Activated CD4-positive, alpha-beta T cell treated with anti-CD3 and anti-CD28 coated beads for 4 hours (primary cell): ENCODE measurements at places on chromosomes 16 and 17.

GRCh38 chr16:75287708-75288107 lies 36.3 kb upstream of the BCAR1 start:
- no peak for DNase-seq

GRCh38 chr17:76255801-76256429 lies 9.2 kb upstream of the UBALD2 start:
- no peak for DNase-seq

DNA sequence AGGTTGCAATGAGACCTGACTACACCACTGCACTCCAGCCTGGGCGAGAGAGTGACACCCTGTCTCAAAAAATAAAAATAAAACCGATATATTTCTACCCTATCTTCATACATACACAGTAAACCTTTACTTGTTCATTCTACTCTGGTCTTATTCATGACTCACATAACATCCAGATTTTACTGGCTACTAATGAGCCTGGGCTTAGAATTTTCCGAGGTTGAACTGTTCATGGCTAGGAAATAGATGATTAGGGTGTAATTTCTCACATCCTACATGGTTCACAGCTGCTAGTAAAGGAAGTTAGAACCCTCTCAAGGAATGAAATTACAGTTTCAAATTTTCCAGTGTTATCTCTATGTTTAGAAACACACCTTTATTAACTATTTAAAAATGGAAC lies 14.7 kb downstream of the GSPT1 start:
- no peak for DNase-seq

GRCh38 chr17:38702166-38702915 lies 2.7 kb upstream of the MLLT6 start:
- peak; percentile 85 for DNase-seq

GRCh38 chr16:86388976-86389375 lies 121.4 kb upstream of the FOXF1 start:
- no peak for DNase-seq

DNA sequence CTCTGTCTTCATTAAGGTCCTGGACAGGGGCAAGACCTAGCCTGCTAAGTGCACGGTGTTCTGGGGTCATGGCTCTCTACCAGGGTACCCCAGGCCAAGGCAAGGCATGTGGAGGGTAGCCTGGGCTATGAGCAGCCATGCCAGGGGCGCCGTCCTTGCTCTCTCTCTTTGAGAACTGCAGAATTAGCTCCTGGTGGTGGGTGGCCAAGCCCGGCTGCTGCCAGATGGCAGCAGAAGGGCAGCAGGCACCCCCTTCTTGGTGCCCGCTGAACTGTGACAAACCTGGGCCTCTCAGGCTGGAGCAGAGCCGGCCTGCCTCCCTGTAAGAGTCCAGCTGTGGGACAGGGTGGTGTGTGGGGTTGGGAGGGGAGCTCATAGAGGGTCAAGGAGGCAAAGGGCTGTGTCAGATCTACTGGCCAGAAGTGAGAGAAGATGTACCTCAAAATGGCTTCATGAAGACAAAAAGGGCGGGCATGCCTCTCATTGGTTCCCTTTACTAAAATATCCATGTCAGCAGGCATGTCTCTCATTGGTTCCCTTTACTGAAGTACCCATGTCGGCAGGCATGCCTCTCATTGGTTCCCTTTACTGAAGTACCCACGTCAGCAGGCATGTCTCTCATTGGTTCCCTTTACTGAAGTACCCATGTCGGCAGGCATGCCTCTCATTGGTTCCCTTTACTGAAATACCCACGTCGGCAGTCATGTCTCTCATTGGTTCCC lies 81.7 kb upstream of the SDK2 start:
- DNase-seq, result no peak

DNA sequence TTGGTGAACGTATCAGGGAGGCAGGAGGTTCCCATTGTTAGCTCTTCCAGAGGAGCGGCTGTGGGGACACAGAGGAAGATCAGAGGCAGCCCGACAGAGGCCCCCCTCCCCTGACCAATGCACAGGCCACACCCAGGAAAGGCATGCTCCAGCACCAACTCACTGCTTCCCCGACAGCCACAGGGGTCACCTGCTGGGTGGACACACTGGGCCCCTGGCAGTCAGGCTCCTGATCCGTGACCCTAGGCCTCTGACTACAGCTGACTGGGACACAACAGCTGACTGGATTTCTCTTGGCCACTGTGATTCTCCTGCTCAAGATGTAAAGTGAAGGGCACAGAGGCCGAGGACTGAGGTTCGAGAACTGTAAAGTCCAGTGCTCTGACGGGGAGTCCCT lies 63.5 kb downstream of the IL21R start:
- no peak for DNase-seq

DNA sequence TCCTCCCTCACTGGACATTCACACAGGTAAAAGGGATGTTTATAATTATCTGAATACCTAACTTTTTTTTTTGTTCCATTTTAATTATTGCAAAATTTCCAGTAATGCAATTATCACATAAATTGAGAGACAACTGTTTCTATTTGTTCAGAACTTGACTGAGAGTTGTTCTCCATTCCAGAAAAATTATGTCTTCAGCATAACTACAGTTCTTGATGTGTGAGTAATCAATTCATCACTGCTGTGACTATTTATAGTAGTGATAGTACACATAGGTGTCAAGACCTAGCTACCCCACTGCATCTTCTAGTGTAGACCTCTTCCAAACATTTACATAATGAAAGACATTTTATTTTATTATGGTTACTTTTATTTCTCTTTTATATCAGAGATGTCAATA lies 5.8 kb upstream of the TNRC6A start:
- no peak for DNase-seq

GRCh38 chr16:6247775-6248174 lies 1084.9 kb upstream of the RBFOX1 start:
- no peak for DNase-seq

GRCh38 chr17:2909846-2910234 lies 113.6 kb downstream of the RAP1GAP2 start:
- no peak for DNase-seq

DNA sequence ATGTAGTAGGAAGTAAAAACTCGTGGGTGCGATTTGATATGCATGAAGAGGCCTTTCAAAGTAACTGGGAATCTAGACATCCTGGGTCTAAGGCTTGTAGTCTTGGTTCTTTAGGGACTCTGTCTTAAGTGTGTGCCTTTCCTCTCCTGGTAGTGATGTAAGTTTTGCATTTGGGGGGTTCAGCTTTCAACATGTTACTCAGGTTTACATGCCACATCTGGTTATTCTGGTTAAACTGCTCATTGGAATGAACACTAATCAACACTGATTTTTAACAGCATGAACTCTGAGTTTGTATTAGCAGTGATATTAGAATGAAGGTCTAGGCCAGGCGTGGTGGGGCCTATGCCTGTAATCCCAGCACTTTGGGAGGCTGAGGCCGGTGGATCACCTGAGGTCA lies 15.1 kb downstream of the PGS1 start:
- DNase-seq, result no peak

DNA sequence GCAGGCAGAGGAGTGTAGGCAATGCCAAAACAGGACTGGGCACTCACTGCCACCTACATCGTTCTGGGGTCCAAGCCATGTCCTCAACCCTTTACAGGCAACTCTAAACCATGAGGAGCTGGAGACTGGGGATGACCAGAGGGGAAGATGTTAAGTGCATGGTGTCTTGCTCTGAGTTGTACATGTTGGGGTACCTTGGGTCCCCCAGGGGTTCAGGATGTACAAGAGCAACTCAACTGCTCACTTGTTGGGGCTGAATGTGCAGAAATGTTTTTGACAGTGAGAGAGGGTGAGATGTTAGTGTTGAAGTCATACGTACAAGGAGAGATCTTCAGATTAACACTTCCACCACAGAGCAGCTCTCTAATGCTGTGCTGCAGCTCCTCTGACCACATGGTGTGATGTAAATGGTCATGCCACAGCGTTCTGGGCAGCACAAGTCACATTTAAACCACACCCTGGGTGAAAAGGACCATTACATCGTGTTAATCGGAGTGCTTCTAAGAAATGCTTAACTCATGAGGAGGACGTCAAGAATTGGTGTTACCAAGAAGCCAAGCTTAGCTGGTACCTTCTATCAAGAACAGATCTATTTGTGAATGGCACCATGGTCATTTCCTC lies 2.4 kb downstream of the CCL18 start:
- DNase-seq, result no peak

DNA sequence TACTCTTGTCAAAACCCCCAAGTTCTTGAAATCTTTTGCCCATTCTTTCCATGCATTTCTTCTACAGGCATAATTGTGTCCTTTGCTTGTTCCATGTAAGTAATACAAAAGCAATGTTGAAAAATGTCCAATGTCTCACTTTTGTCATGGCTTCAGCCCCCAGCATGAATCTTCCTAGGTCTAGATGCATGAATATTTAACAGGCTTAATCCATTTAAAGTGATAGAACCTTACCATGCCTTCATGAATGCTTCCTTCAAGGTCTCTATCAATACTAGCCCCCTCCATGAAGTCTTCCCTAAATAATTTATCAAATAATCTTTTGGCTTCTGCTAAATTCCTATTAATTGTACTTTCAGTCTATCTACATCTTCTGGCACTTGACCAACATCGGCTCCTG lies 46.1 kb upstream of the ANKFY1 start:
- DNase-seq, result no peak

- DNase-seq, result peak; percentile 34
Measured at GRCh38 chr17:48113201-48113676, 5.7 kb downstream of the SNX11 start.

DNA sequence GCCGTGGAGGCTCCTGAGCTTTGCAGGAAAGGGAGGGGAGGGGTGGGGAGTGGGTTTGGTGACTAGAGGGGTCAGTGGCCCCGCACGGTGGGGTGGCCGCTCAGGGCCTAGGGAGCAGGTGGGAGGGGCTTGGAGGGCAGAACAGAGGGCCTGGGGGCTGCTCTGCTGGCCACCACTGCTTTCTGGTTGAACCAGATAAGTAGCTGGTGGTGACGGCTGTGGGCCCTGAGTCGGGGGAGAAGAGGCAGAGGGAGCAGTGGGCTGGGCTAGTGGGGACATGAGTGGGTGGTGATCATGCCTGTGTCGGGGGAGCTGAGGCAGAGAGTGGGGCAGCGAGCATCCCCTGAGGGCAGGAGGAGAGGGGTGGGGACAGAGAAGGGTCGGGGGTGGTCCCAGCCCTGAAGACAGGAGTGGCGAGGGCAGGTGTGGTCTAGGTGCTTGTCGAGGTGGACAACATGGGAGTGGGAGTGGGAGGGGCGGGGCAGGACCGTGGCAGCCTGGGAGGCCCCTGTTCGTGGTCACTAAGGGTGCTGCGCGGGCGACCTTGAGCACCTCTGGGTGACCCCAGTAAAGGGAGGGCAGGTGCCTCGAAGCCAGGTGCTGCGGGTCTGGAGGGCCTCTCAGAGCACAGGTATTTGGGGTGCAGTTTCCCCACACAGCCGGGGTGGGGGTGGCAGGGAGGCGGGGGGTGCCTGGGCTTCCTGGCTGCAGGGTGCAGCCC lies 6.3 kb upstream of the CD7 start:
- DNase-seq, result no peak

DNA sequence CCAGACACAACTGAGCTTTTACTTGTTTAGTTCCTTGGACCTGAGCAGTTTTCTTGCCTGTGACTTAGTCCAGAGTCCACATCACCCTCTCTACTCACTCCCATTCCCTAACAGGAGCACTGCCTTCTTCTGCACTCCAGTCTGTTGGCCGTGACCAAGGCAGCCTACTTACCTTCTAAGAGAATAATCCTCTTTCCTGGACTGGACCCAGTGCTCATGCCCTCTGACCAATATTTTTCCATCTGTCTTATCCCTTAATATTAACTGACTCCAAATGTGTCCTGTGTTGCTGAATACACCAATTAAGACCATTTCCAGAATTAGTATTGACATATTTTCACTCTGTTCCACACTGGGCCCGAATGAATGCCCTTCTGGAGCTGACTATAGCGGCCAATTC lies 681.0 kb upstream of the KIF2B start:
- no peak for DNase-seq

GRCh38 chr17:32504166-32504990 lies 17.6 kb downstream of the CDK5R1 start:
- no peak for DNase-seq

- DNase-seq, result no peak
Measured at GRCh38 chr16:27582883-27583282, 32.9 kb downstream of the KATNIP start.

GRCh38 chr17:20967776-20968175 lies 75.0 kb downstream of the USP22 start:
- no peak for DNase-seq

GRCh38 chr16:46822270-46822669 lies 8.7 kb downstream of the C16orf87 start:
- no peak for DNase-seq

GRCh38 chr17:31378638-31379037 lies 12.8 kb upstream of the RAB11FIP4 start:
- DNase-seq, result no peak

- DNase-seq, result no peak
Measured at GRCh38 chr16:3754081-3754703, 36.9 kb upstream of the TRAP1 start.

GRCh38 chr17:16466407-16466806 lies 25.6 kb downstream of the LRRC75A start:
- DNase-seq, result no peak

DNA sequence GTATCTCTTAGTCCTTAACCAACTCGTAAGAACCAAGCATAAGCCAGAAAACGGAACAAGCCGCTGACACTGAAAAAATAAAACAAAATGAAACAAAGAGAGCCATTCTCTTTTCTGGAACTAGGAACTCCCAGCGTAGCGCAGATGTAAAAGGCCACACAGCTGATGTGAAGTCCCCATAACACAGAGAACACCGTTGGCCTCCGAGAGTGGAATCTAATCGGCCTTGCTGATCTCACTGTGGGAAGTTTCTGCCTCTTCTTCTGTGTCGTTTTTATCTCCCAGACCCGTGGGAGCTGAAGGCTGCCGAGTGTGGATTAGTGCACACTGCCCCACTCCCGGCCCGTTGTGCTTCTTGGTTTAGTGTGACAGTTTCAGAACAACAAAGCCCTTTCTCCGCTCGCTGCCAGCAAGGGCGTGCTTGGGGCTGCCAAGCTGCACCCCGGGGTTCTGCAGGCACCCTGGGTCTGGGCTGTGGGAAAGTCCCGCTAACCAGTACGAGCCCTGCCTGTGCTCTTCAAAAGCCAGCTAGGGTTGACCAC lies 21.7 kb downstream of the TTYH2 start:
- DNase-seq, result no peak

GRCh38 chr17:57391857-57392471 lies 135.6 kb downstream of the MSI2 start:
- no peak for DNase-seq

DNA sequence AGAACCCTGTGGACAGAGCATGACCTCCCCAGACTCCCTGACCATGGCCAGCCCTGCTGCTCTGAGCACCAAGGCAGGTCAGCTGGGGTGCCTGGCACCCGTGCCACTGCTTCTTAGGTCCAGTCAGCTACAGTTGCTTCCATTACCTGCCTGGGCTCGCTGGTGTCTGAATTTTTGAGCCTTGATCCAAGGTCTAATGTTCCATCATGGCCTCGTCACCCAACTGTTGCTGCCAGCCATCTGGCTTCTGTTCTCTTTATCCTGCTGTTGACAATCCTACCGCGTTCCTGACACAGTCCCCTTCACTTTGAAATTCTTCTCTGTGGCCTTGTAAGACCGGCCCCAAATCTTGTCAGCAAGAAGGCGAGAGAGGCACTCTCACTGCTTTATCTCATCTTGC lies 16.7 kb downstream of the GLYR1 start:
- no peak for DNase-seq
